Occipital lobe (tissue), 3 donors: ENCODE measurements at places on chromosomes 11 and 22. TPM values are rescaled to one million over a fixed set of nuclear protein-coding genes. Genes with fewer than 3 reads are reported as not detected.

Gene SIK2
- 12.6 TPM for total RNA-seq

Gene IL17REL
- not detected for total RNA-seq

Gene LMO2
- total RNA-seq = 18.4 TPM

Gene PKNOX2
- 5.3 TPM for total RNA-seq

Gene P2RY2
- total RNA-seq = not detected

Gene NLRP10
- not detected for total RNA-seq

Gene SAA1
- not detected for total RNA-seq

Gene MMP12
- not detected for total RNA-seq

Gene RIN1
- total RNA-seq = 0.47 TPM
